Stimulated activated CD4-positive, alpha-beta T cell treated with anti-CD3 and anti-CD28 coated beads, Interleukin-4, amount 100 ng/mL, for 4 hours (primary cell): ENCODE measurements at places on chromosomes 6 and 20.

DNA sequence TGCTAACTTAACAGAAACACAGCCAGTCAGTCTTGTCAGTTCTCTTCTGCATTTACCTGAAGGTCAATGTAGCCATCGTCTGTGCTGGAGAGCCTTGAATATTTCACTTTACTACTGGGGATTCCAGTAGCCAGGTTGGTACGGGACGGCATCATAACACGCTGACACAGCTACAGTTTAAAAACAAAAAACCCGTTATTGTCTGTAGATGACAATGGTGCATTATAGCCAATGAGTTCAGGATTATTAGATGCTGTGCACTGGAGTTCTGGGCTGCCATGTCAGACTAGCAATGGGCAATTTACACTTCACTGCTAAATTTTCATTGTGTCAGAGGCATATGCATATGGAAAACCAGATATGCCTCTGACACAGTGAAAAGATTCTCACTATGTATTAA, 10.5 kb downstream of the PCNA start:
- DNase-seq: no peak

DNA sequence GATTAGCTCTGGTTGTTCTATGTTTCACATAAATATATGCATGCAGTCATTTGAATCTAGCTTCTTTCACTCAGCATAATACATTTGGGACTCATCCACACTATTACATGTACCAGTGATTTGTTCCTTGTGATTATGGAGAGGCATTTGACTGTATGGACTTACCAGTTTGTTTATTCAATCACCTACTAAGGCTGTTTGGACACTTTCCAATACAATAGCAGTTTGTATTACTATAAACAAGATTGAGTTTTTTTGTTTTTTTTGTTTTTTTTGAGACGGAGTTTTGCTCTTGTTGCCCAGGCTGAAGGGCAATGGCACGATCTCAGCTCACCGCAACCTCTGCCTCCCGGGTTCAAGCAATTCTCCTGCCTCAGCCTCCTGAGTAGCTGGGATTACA, 109.8 kb upstream of the DST start:
- no peak for DNase-seq

DNA sequence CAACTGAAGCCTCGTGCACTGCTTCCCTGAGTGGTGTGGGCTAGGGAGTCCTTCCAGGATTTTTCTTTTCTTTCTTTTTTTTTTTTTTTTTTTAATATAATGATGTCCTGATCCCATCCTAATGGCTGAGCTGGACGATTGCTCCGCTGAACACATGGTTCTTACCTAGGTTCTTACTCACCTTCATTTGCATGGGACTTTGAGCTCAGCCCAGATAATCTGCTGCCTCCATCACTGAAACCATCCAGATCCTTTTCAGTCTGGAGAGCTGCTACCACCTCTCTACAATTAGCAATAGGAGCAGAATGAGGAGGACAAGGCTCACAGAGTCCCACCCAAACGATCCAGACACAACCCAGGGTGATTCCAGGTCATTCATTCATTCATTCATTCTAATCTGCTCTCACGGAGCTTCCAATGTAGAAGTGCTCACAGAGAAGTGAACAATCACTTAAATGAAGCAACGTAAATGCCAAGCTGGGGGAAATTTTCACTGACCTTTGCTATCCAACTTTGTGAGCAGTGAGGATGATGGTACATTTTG, 246.3 kb upstream of the RREB1 start:
- DNase-seq: no peak

- no peak for DNase-seq
These were observed 64.2 kb upstream of the CCN6 start for GRCh38 chr6:111989743-111990142.

- DNase-seq: no peak
These were observed 534.3 kb upstream of the NRSN1 start for GRCh38 chr6:23591761-23592160.

GRCh38 chr20:50834599-50835005, 39.7 kb downstream of the BCAS4 start:
- no peak for DNase-seq

DNA sequence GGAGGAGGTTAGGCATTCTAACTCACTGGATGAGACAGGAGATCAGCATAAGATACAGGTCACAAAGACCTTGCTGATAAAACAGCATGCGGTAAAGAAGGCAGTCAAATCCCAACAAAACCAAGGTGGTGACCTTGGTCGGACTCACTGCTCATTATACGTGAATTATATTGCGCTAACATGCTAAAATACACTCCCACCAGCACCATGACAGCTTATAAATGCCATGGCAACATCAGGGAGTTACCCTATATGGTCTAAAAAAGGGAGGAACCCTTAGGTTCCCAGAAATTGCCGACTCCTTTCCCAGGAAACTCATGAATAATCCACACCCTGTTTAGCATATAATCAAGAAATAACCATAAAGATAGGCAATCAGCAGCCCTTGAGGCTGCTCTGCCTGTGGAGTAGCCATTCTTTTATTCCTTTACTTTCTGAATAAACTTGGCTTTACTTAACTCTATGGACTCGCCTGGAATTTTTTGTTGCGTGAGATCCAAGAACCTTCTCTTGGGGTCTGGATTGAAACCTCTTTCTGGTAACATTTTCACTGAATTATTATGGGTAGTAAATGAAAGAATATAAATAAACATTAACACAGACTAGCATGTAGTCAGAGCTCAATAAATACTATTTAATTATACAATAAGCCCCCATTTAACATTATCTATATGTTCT, 3.0 kb upstream of the LAMA4 start:
- no peak for DNase-seq

- no peak for DNase-seq
These were observed 71.3 kb downstream of the MKKS start for GRCh38 chr20:10362674-10363073.

DNA sequence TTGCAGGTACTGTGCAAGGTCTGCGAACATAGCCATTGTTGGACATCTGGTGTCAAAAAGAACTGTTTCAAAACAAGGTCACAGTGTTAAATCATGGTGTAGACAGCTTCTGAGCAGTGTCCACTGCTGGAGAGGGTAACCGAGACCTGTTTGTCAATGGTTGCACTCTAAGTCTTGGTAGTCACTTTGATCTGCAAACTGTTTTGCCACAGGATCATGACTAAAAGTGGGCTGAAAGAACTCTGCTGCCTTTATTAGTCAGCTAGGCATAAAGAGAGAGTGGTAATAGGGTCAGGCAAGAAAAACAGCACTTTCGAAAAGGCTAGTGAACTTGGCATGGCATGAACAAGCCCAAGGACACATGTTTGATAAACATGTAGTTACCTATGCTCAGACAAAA, 552.3 kb upstream of the CITED2 start:
- no peak for DNase-seq

DNA sequence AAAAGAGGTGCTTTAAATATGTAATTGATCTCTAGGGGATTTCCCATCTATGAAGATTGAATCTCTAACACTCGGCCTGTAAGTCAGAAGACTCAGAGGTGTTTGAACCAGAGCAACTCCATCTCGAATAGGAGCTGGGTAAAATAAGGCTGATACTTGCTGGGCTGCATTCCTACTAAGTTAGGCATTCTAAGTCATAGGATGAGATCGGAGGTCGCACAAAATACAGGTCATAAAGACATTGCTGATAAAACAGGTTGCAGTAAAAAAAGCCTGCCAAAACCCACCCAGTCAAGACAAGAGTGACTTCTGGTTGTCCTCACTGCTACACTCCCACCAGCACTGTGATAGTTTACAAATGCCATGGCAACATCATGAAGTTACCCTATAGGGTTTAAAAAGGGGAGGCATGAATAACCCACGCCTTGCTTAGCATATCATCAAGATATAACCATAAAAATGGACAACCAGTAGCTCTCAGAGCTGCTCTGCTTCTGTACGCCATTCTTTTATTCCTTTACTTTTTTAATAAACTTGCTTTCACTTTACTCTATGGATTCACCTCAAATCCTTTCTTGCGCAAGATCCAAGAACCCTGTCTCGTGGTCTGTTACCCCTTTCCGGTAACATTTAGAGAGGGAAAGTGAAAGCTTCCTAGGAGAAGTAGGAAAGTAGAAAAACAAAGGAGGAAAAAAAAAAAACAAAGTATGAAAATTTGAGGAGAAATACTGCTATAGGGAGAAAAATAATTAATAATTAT, 129.7 kb upstream of the PHACTR1 start:
- no peak for DNase-seq

- no peak for DNase-seq
These were observed 21.9 kb downstream of the FAM229B start for GRCh38 chr6:112109262-112109661.

GRCh38 chr6:19811397-19812079, 25.6 kb upstream of the ID4 start:
- no peak for DNase-seq

GRCh38 chr6:51753635-51754034, 333.8 kb downstream of the PKHD1 start:
- no peak for DNase-seq

GRCh38 chr6:19269341-19269898, 567.8 kb upstream of the ID4 start:
- DNase-seq: no peak

DNA sequence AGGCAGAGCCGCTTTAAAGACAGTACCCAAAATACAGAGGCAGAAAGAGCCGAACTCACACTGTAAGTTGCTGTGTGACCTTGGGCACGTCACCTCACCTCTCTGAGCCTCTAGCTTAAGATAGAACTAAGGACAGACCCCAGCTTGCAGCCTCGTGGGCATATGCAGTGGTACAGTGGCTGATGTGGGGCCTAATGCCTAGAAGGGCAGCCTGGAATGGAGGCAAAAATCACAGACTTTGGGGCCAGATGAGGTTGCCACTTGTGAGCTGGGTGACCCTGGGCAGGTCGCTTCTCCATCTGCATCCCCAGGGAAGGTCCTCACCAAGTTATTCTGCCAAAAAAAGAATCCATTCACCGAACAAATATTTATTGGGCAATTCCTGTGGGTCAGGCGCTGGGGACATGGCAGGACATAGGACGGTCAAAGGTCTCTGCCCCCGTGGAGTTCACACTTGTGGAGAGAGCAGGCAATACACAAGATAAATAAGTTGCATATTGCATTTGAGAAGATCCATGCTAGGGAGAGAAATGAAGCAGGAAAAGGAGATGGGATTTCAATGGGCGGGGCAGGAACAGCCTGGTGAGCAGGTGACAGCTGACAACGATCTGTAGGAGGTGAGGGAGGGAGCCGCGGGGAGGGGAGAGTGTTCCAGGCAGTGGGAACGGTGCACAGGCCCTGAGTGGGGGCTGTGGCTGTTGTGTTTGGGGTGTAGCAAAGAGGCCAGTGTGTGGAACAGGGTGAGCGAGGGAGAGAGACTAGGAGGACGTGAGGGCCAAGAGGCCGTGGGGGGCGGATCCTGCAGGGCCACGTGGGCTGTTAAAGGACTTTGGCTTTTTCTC, 115.2 kb downstream of the CEBPB start:
- no peak for DNase-seq

DNA sequence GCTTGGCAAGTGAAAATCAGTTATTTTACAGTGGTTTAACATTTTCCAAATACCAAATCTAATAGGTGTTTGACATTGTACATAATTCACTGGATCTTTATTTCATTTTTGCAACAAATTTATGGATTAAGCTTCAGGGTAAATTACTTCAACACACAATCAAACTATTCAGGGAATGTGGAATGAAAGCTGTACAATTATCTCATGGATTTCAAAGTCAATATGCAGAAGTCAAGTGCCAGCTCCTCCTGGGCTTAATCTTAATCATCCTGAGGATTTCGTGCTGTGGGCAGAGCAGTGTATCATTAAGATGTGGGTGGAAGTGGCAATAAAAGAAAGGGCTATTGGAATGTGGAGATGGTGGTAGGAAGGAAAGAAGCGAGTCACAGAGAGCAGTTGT, 548.8 kb downstream of the COL12A1 start:
- no peak for DNase-seq

DNA sequence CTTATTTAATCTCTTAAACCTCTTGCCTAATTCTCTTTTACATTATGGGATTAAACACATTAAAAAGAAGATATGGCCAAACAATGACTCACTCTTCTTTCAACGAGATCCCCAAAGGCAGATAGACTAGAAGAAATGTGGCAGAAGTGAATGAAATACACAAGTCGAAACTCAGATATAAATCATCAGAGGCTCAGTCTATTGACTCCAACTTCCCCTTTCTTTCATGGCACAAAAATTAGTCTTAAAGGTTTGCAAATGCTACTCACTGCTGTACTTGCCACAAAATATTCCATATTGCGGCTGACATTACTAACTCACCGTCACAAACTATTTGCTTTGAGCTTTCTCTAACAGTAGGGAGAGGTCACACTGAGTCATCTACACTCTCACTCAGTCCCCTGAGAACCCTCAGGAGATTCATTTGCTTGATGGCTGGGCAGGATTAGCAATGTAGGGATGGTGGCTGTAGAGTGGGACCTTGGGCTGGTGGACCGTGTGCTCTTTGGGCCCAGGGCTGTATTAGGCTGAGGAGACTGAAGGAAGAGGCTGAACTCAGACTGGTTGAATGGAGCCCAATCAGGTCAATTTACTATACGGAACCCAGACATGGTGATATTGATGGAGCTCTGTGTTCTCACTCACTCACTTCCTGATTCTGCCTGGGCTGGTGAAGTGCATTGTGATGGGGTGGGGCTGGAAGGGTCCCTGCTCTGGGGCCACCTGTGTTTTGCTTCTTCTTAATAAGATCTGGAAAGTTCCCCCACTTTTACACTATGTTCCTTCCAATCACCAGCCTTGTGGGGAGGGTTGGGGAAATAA, 42.8 kb upstream of the UBR2 start:
- no peak for DNase-seq

- DNase-seq: no peak
These were observed 126.2 kb downstream of the IPCEF1 start for GRCh38 chr6:154230393-154230792.

GRCh38 chr6:135314543-135314942, 133.4 kb downstream of the MYB start:
- no peak for DNase-seq

GRCh38 chr6:160042014-160042773, 73.3 kb downstream of the IGF2R start:
- no peak for DNase-seq

- peak; percentile 35 for DNase-seq
These were observed 686 bp downstream of the TMEM170B start for GRCh38 chr6:11538052-11538818.

GRCh38 chr6:11042025-11042749, 1.9 kb downstream of the ELOVL2 start:
- DNase-seq: no peak

DNA sequence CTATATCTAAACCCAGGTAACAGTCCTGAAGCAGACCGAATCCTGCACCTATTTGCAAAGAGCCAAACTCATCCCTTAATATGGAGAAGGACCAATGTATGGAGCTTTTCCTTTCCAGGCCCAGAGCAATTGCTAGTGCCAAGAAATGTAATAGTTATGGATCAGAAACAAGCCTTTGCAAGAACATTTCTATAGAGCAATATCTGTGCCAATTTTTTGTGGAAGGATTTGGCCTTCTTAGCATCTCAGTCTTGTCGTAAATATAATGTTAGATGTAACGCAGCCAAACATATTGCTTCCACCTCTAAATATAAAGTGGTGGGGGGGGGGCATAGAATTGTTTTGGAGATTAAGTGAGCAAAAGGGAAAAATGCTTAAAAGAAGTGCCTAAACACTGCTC, 2.7 kb downstream of the KIAA0408 start:
- DNase-seq: no peak

- no peak for DNase-seq
These were observed 67.2 kb upstream of the TNFRSF21 start for GRCh38 chr6:47376930-47377329.

GRCh38 chr20:59102841-59103299, 60.3 kb upstream of the PRELID3B start:
- no peak for DNase-seq
